ENCODE measurements at places on chromosomes 5 and 9.

- no peak for DNase-seq
These were observed 39.0 kb downstream of the TRIP13 start for GRCh38 chr5:931570-932145.

GRCh38 chr5:31656806-31657205, 17.9 kb downstream of the PDZD2 start:
- DNase-seq: no peak

DNA sequence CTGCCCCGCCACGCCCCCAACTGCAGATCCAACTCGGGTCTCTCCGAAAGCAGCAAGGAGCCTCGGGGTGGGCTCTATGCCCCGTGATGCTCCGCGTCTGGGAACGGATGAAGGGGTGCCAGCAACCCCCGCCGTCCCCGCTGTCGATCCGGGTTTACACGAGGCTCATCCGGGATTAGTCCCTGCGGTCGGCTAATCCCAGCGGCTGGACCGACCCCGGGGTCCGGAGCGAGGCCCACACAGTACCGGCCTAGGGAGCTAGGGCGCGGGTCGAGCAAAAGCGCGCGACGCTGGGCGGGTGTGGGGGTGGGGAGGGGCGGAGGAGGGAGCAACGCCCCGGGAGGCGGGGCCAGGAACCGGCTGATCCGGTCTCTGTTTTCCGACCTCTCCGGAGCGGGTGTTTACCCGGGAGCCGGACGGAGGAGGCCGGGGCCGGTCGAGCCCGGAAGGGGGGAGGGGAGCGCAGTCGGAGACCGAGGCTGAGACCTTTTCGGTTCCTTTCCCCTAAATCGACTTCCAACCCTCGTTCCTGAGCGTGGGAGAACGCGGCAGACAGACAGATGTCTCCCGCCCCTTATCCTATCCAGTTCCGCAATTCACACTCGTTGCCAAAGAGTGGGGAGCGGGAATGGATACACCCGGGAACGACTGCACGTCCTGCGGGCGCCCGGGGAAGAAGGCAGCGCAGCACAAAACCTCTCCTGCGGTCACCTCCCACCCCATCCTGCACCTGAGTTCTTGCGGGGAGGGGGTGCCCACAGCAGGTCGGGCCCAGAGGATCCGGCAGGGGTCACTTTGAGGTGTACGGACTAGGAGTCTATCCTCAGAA, 28.6 kb downstream of the PCDH1 start:
- DNase-seq: peak; percentile 61

DNA sequence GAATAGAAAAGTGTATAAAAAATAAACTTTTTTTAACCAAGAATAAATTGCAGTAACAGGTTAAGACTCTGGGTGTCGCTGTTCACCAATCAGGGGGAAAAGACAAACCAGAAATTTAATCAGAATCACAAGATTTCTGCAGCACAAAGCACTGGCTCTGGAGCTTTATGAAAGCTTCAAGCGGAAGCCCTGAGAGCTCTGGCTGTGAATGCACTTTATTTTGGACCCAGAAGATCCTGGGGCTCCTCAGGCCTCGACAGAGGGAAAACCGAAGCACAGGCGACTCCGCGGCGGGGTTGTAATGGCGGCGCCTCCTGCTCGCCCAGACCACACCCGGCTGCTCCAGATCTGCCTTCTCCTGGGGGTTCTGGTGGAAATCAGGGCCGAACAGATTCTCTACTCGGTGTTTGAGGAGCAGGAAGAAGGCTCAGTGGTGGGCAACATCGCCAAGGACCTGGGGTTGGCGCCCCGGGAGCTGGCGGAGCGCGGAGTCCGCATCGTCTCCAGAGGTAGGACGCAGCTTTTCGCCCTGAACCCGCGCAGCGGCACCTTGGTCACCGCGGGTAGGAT, at the start of gene PCDHGA4:
Gene PCDHGA4 (plus strand): TSS at position 122 of the 570 bp plus-strand sequence. CDS start 87 bp downstream, at position 209.
- DNase-seq: no peak

- no peak for DNase-seq
These were observed 56.7 kb downstream of the SLC1A1 start for GRCh38 chr9:4547016-4547415.

Data from stimulated activated CD8-positive, alpha-beta memory T cell treated with anti-CD3 and anti-CD28 coated beads, Interleukin-2, amount 100 ng/mL, for 48 hours (primary cell).